ENCODE measurements at places on chromosomes 3 and 15. TPM values are rescaled to one million over a fixed set of nuclear protein-coding genes. Genes with fewer than 3 reads are reported as not detected.

DNA sequence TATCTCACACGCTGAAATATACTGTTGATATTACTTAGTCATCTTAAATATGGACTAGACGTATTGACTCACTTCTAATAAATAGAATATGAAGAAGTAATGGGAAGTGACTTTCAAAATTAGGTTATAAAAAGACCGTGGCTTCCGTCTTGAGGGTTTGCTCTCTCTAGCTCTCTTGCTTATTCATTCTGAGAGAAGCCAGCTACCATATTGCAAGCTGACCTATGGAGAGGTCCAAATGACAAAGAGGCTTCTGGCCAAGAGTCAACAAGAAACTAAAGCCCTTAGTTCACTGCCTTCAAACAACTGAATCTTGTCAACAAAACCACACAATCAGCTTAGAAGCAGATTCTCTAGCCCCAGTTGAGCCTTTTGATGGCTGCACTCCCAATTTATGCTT is 46.1 kb downstream of the SLC9C1 start:
- no peak overlapping the region for H3K27ac ChIP-seq
- H3K27me3 ChIP-seq, result peaks cover 11% of the 10 kb centered on the region
- no peak overlapping the region for H3K4me3 ChIP-seq
- H3K36me3 ChIP-seq, result no peaks in the 10 kb centered on the region

- H3K4me3 ChIP-seq, result no peak overlapping the region
- H3K36me3 ChIP-seq, result peaks cover 42% of the 10 kb centered on the region
- H3K4me1 ChIP-seq, result peaks cover 25% of the 10 kb centered on the region
Measured at GRCh38 chr3:15694628-15695027, 93.1 kb downstream of the BTD start.

GRCh38 chr3:55283441-55283925 is 203.6 kb downstream of the WNT5A start:
- H3K4me1 ChIP-seq, result no peaks in the 10 kb centered on the region
- H3K27ac ChIP-seq, result no peak overlapping the region
- DNase-seq, result no peak
- no peaks in the 10 kb centered on the region for H3K36me3 ChIP-seq
- H3K27me3 ChIP-seq, result no peaks in the 10 kb centered on the region
- H3K4me3 ChIP-seq, result no peak overlapping the region

- DNase-seq, result no peak
- H3K36me3 ChIP-seq, result peaks cover 2% of the 10 kb centered on the region
- H3K27me3 ChIP-seq, result no peaks in the 10 kb centered on the region
Measured at GRCh38 chr15:100926971-100927756, 8.0 kb downstream of the LRRK1 start.

GRCh38 chr3:13141183-13141582 is 68.0 kb upstream of the IQSEC1 start:
- peak; percentile 46 for DNase-seq
- peaks cover 51% of the 10 kb centered on the region for H3K27me3 ChIP-seq
- no peak overlapping the region for H3K27ac ChIP-seq
- H3K36me3 ChIP-seq, result no peaks in the 10 kb centered on the region

SSUH2 gene
- not detected for total RNA-seq

FILIP1L gene
- total RNA-seq, result 122 TPM

LRRIQ4 gene
- not detected for total RNA-seq

DNA sequence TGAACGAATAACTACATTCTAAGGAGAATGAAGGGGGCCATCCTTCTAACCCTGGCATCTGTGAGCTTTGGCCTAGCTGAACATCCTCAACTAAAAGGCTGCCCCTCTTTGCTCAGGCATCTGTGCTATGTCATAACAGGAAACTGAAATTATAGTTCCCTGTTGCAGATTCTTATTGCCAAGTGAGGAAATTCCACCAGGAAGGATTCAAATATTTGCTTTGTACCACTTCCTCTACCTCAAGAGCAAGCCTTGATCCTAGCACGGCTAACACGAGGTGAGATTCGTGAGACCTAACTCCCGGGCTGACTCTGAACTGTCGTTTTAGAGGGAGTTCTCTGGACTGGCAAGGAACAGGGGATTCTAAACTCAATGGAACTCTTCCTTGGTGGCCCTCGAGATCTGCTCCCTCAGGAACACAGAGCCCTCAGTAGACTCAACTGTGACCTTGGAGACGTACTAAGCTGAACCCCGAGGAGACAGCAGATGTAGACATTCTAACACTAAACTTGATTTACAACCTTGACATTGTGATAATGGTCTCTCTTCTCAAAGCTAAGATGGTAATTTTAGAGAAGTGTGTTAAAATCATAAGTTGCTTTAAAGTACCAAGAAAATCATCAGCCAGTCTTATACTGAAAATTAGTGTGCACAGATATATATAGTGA is 4.2 kb downstream of the SPG21 start:
- no peak for DNase-seq
- no peaks in the 10 kb centered on the region for H3K27me3 ChIP-seq
- H3K36me3 ChIP-seq, result peaks cover 5% of the 10 kb centered on the region
- H3K4me1 ChIP-seq, result peaks cover 45% of the 10 kb centered on the region

- H3K27me3 ChIP-seq, result no peaks in the 10 kb centered on the region
- no peaks in the 10 kb centered on the region for H3K4me1 ChIP-seq
- DNase-seq, result no peak
- no peak overlapping the region for H3K4me3 ChIP-seq
Measured at GRCh38 chr3:77392181-77392580, 352.3 kb downstream of the ROBO2 start.

GOLGA8N gene
- 17.8 TPM for total RNA-seq

RTP1 gene
- not detected for total RNA-seq

DUOXA2 gene
- total RNA-seq, result not detected

GRCh38 chr15:48354694-48355303 is 23.6 kb downstream of the DUT start:
- H3K36me3 ChIP-seq, result no peaks in the 10 kb centered on the region
- no peaks in the 10 kb centered on the region for H3K27me3 ChIP-seq
- DNase-seq, result no peak
- no peak overlapping the region for H3K4me3 ChIP-seq

TMEM212 gene
- total RNA-seq, result not detected

DNA sequence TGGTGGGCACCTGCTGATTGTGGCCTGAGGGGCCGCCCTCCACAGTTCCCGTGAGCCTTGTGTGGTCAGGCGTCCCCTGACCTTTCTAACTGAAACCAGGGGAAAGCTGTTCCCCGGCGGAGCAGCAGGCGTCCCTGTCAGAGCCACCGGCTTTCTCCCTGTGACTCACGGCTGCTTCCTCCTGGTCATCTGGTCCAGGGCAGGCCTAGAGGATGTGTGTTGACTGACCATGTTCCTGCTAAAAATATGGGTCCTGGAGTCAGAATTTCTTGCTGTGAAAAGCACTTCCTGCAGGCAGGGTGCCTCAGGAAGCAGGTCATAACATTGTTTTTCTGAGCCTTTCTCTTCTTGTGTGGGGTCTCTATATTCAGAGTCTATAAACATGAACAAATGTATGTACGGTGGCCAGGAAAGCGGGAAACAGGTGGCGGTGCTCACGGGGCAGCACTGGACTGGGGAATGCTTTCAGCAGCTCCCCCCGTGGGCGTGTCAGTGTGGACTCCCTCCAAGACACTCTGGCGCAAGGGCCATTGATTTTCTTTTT is 38.4 kb upstream of the CGNL1 start:
- H3K27me3 ChIP-seq, result no peaks in the 10 kb centered on the region
- DNase-seq, result no peak
- H3K4me1 ChIP-seq, result peaks cover 41% of the 10 kb centered on the region

DNA sequence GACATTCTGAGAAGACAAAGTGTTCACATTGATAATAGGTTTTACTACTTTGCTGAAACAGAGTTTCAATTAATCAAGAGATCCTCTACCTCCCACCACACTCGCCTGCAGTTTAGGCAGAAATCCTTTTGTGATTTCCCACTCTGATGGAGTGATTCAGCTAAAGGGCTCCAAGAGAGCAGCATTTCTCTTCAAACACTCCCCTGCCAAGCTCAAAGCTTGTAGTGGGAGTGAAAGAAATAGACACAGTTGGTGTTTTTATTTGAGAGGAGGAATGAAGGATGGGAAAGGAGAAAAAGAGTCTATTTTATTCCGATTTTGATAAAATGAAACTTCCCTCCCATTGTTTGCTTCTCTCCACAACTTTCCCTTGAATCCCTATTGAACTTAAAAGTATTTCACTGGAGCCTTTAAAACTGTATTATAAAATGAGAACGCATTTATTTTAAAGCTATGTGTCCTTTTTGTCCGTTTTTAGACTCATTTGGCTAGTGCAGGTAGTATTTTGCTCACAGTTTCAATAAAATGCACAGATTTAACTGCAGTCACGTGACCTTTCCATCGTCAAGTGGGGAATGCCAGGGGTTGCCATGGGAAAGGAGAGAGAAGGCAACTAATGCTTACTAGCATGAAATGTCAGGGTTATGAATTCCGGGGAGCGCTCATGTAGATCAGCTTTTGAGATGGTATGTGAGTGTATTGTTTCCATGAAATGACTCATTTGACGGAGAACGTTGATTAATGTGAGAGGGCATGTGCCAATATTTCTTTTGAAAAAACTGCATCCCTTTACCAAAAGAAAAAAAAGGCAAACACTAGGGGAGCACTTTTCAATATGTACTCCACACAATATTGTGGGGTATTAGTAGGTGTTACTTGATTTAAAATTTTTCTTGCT is 7.7 kb upstream of the OSBPL11 start:
- peak overlapping the region; percentile 38 for H3K27ac ChIP-seq
- H3K27me3 ChIP-seq, result no peaks in the 10 kb centered on the region
- peak overlapping the region; percentile 50 for H3K4me3 ChIP-seq
- no peaks in the 10 kb centered on the region for H3K36me3 ChIP-seq
- DNase-seq, result no peak

DNA sequence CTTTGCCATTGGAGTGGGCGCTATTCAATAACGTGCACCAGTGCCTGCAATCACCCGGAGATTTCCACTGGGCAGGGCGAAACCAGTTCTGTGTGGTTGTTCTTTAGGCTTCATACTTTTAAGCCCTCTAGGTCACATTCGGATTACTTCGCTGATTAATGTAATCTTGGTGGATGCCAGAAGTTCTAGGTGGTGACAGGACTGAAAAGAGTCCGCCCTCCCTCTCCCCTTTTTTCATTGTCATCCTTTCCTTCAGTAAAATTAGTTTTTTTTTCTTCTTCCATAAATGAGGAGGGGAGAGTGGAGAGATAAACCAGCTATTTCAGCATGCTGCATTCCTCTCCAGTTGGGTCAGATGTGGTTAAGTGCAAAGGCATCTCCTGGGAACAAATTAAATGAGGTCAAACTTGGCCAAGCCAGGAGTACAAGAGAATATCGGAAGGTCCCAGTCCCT is 2.3 kb upstream of the SLC2A2 start:
- no peaks in the 10 kb centered on the region for H3K36me3 ChIP-seq
- H3K4me1 ChIP-seq, result no peaks in the 10 kb centered on the region
- DNase-seq, result no peak
- H3K4me3 ChIP-seq, result no peak overlapping the region

DNA sequence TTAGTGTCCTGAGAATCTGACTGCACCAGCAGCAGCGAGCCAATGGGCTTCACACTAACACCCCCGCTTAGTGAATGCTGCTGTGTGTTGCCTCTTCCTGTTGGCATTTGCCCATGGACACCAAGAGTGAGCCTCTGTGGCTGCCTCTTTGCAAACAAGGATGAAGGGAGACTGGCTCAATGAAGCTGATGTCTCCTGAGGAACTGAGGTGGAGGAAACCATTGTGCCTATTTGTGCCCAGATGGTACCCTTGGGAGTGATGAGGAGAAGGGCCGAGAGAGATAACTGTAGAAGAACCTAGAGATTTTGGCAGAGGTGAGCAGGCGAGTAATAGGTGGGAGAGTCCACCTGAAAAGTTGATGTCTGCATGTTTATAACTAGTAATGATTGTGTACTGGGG is 51.2 kb downstream of the IL20RB start:
- H3K27me3 ChIP-seq, result no peaks in the 10 kb centered on the region
- no peak overlapping the region for H3K4me3 ChIP-seq
- no peak overlapping the region for H3K27ac ChIP-seq
- peaks cover 18% of the 10 kb centered on the region for H3K4me1 ChIP-seq
- H3K36me3 ChIP-seq, result peaks cover 1% of the 10 kb centered on the region

GRCh38 chr3:60216462-60217075 is 1034.7 kb downstream of the FHIT start:
- H3K4me3 ChIP-seq, result no peak overlapping the region
- no peak for DNase-seq
- no peaks in the 10 kb centered on the region for H3K36me3 ChIP-seq
- no peaks in the 10 kb centered on the region for H3K4me1 ChIP-seq

DNA sequence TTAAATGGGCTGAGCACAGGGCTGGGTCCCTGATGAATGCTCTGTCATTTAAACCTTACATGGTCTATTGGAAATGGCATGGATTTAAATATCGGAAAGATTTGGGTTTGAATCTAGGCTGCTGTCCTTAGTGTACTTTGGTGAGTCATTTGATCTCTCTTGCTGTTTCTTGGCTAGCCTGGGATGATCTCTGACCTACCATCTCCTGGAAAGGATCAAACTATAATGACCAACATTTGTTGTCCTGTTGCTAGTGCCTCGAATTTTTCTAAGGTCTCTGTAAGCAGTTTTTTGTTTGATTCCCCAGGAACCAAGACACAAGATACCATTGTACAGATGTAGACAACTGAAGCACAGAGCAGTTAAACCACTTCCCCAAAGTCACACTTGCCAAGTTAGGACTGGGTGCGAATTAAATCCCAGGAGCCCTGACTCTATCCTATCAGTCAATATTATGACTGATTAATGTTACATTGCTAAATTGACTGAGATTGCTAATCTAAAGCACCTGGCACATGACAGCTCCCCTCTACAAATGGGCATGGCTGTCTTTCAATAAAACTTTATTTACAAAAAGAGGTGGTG is 244.9 kb upstream of the MCTP2 start:
- H3K4me3 ChIP-seq, result no peak overlapping the region
- no peaks in the 10 kb centered on the region for H3K27me3 ChIP-seq
- no peak overlapping the region for H3K27ac ChIP-seq
- no peak for DNase-seq

COLQ gene
- 5.6 TPM for total RNA-seq

DNA sequence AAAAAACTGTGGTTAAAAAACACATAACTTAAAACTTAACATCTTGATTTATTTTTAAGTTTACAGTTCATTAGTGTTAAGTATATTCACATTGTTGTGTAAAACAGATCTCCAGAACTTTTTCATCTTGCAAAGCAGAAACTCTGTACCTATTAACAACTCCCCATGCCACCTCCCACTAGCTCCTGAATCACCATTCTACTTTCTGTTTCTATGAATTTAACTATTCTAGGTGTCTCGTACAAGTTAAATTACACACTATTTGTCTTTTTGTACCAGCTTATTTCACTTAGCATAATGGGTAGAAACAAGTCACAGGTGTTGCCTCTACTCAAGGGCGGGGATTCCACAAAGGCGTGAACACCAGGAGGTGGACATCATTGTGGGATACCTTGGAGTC is 43.2 kb downstream of the CRTC3 start:
- H3K36me3 ChIP-seq, result no peaks in the 10 kb centered on the region
- no peaks in the 10 kb centered on the region for H3K27me3 ChIP-seq
- H3K4me3 ChIP-seq, result no peak overlapping the region
- no peak for DNase-seq
- H3K4me1 ChIP-seq, result peaks cover 11% of the 10 kb centered on the region

DNA sequence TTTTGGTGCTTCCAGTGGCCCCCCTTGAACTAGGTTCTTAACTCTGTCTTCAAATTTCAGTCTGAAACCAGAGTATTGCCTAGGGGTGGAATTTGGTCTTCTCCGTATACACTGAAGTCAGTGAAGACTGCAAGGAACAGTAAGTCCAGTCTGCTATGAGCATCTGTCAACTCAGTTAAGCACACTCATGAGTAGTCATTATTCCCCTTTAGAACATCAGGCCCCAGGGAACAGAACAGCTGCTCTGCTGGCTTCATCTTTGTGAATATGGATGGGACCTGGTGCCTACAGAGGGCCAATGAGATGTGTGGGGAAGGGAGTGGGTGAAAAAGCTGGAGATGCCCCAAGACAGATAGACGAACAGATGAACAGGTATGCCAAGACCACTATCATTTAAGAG is 85.2 kb upstream of the PRR23C start:
- no peak overlapping the region for H3K4me3 ChIP-seq
- H3K36me3 ChIP-seq, result no peaks in the 10 kb centered on the region
